Activated CD4-positive, alpha-beta T cell treated with anti-CD3 and anti-CD28 coated beads, Interleukin-2, amount 10 ng/mL, durations not matched to agents 24 days and 14 days (primary cell): ENCODE measurements at places on chromosomes 7 and 10. TPM values are rescaled to one million over a fixed set of nuclear protein-coding genes. Genes with fewer than 3 reads are reported as not detected.

DNA sequence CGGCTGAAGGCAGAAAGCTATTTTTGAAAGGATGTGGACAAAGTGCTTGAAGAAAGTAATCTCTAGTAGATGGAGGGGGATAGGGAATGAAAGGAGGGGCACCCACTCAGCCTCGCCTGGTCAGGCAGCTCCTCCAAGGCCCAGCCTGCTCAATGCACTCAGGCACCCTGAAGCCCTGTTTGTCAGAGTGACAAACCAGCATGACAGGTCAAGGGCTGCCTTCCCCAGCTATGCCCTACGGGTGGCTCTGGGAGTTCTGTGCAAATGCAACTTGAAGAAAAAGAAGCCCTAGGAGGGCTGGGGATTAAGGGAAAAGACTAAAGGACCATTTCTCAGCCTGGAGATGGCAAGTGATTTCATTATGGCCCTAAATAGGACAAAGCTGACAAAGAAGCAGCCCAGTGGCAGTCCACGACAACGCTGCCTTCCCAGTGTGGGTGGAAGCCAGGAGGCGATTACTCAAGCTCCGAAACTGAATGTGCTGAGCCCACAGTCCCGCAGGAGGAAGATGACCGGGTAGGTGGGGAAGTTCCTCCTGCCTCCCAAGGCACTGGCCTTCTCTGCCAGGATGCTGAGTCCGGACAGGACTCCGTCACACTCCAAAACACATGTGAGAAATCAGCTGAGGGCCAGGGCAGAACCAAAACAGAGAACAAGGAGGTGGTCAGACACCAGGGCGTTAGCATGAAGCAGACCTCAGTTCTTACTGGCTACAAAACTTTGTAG, 16.3 kb downstream of the LIPA start:
- no peak for DNase-seq

DNA sequence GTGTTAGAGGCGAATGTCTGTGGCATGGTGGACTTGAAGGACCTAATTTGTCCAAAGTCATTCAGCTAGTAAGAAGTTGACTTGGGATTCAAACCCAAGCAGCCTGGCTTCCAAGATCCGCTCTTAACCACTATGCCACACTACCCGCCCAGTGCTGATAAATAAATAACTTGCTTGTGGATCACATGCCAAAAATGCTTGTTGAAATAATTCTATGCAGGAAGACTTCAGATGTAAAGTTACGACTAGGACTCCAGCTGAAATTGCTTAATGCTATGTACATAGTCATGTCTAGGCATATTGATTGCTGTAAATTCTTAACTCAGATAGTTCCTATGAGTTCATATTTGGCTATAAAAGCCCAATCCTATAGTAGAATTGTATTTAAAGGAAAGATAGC, 76.0 kb downstream of the PLXDC2 start:
- DNase-seq = no peak

The GNGT1 gene
- total RNA-seq = not detected in 2 replicates

The KIAA1217 gene
- total RNA-seq = 1.7 and 2.0 TPM in 2 replicates
